ENCODE measurements at places on chromosomes 6 and 20. TPM values are rescaled to one million over a fixed set of nuclear protein-coding genes. Genes with fewer than 3 reads are reported as not detected.

The IMPG1 gene
- total RNA-seq = not detected

The SLC35D3 gene
- total RNA-seq = under 0.01 TPM

The BNIP5 gene
- not detected for total RNA-seq

The ASIP gene
- not detected for total RNA-seq

The GLP1R gene
- not detected for total RNA-seq
